Stimulated activated CD4-positive, alpha-beta T cell treated with anti-CD3 and anti-CD28 coated beads, Interleukin-4, amount 100 ng/mL, for 1 hour (primary cell): ENCODE measurements at places on chromosomes 1 and 21.

GRCh38 chr1:214342525-214342924 is 61.6 kb downstream of the SMYD2 start:
- no peak for DNase-seq

DNA sequence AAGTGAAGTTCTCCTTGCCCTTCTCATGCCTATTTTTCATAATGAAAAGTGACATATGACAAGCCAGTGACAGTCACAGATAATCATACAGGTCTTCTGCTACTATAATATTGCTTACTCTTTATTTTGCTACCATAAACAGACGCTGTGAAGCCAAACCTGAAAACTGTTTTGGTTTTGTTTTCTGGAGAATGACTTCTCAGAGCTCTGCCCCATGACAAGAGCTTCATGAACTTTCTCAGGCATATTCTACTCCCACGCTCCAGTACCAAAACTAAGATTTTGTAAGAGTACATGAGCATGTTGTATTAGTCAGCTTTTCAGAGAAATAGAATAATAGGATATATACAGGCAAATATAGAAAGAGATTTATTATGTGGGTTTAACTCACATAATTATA is 64.3 kb upstream of the VTCN1 start:
- DNase-seq = no peak

DNA sequence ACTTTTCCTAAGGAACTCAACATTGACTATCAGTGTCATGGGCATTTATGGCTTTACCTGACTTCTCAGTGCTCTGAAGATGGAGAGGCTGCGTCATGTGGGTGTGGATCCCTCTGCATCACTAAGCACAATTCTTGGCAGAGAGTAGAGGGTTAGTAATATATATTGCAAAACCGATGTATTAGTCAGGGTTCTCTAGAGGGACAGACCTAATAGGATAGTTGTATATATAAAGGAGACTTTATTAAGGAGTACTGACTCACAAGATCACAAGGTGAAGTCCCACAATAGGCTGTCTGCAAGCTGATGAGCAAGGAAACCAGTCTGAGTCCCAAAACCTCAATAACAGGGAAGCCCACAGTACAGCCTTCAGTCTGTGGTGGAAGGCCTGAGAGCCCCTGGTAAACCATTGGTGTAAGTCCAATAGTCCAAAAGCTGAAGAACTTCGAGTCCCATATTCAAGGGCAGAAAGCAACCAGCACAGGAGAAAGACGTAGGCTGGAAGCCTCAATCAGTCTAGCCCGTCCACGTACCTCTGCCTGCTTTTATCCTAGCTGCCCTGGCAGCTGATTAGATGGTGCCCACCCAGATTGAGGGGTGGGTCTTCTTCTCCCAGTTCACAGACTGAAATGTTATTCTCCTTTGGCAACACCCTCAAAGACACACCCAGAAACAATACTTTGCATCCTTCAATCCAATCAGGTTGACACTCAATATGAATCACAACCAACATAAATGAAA is 159.7 kb upstream of the NRIP1 start:
- no peak for DNase-seq

- peak; percentile 39 for DNase-seq
Measured at GRCh38 chr1:36285443-36286101, 20.6 kb upstream of the SH3D21 start.

- no peak for DNase-seq
Measured at GRCh38 chr1:43464681-43465504, 11.2 kb upstream of the HYI start.

DNA sequence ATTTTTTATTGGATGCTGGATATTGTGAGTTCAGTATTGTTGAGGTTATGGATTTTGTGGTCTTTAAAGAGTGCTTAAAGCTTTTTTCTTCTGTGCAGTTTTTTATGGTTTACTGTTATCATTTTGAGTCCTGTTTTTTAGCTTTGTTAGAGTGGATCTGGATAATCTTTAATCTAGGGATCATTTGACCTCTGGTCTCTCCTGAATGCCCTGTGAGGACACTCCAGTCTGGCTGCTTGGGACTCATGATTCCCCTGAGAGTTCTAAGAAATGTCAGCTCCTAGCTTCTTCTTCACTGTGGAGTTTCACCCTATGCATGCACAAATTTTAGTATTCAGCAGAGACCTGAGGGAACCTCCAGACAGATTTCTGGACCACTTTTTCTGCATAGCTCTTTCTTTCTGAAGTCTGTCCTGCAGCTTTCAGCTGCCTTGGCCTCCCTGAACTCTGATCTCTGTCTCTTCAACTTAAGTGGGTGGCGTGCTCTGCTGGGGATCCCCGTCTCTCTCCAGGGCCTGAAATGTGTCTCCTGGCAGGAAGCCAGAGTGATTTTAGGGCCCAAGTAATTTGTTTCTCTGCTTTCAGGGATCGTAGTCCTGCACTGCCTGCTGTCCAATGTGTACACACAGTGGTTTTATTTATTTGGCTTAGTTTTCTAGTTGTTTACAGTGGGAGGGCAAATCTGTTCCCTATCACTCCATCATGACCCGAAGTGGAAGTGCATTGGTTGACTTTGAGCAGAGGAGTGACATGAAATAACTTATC is 14.7 kb downstream of the PEX14 start:
- no peak for DNase-seq

DNA sequence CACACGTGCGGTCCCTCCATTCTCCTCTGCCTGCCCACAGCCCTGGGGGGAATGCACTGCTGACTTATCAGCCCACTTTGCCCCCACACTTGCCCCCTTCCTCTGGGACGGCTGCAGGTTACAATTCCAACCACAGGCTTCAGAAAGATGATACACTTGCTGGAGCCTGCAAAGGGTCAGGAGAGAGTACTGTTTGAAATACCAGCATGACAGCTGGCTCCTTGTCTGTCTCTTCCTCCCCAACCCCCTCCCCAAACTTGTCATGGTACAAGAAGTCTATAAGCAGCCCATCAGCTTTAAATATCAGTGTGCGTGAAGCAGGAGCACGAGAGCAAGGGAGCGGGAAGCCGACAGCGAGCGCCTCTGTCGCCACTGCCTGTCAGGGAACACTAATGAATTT is 62.4 kb downstream of the ERI3 start:
- DNase-seq = no peak

DNA sequence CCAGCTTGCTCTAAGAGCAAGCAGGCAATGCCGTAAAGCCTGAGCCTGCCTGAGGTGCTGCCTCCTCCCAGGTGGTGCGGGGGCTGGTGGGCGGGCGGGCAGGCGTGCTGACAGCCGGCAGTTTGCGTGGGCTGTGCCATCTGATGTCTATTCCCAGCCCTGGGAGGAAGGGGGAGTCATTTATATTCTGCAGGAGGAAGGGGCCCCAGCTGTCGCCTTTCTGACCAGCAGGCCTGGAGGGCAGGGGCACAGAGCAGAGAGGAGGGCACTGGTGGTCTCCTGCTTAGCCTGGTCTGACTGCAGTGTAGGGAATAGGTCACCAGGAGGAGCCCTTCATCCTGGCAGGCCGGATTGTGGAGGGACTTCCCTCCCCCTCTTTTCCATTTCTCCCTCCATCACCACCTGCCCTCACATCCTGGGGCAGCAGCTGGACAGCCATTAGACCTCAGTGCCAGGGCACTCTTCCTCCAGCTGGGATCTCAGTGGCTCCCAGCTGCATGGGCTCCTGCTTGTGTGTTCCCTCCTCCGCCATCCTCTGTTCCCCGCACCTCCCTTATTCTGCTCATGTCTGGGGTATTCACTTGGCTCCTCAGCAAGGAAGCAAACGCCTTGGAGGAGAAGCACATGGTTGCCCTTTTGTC is 4.4 kb downstream of the CYB561D1 start:
- peak; percentile 43 for DNase-seq

GRCh38 chr1:236343246-236343870 is 50.7 kb upstream of the EDARADD start:
- DNase-seq = no peak

- DNase-seq = no peak
Measured at GRCh38 chr1:152752225-152752624, 5.6 kb upstream of the KPRP start.

DNA sequence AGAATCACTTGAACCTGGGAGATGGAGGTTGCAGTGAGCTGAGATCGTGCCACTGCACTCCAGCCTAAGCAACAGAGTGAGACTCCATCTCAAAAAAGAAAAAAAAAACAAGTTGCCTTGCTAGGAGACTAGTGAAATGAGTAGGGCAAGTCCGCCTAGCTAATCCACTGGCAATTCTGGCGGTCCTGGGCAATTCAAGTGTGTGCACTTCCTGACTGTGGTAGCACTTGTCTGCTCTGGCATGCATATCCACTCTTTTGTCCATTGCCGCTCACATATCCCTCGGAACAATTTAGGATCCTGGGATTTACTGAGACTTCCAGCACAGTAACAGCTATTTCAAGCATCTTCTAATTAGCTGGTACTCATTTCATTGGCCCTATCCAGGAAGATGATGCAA is 426.3 kb upstream of the ADGRL2 start:
- DNase-seq = no peak
